ENCODE measurements at places on chromosomes 5 and 9.

GRCh38 chr9:93082841-93083411, 13.1 kb upstream of the CARD19 start:
- no peak for DNase-seq

GRCh38 chr9:77427256-77427927, 220.7 kb downstream of the GNA14 start:
- DNase-seq: no peak

- DNase-seq: no peak
These were observed 67.6 kb downstream of the MTX3 start for GRCh38 chr5:79923431-79923830.

- DNase-seq: no peak
These were observed 3.0 kb upstream of the TUBB4B start for GRCh38 chr9:137237759-137238726.

DNA sequence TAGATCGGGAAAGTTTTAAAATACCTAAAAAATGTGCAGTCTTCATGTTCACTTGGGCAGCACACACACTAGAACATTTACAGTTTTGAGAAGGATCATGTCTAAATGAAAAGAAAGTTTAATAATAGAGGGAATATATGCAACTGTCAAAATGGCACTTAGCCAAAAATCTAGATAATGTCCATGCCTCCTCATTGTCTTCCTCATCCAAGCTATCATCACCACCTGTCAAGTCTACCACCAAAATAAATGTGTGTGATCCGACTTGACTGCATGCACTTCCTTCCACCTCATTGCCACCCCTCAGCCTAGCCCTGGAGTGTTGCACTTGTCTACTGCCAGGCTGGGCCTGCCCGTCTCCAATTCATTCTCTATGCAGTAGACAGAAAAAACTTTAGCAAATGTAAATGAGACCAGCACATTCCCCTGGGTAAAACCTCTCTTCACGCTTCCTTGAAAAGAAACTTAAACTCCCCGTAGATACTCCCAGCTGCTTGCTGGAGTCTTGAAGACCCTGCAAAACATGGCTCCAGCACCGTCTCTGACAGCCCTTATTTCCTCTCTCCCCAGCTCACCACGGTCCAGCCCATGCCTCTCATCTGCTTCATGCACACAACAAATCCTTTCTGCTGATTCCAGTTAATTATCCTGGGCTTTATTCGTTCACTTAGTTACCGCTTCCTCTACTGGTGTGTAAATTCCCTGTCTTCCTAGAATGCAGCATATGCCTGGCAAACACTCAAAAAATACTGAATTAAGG, 66.9 kb downstream of the FANCC start:
- no peak for DNase-seq

GRCh38 chr9:88748566-88749261, 213.7 kb downstream of the NXNL2 start:
- no peak for DNase-seq

DNA sequence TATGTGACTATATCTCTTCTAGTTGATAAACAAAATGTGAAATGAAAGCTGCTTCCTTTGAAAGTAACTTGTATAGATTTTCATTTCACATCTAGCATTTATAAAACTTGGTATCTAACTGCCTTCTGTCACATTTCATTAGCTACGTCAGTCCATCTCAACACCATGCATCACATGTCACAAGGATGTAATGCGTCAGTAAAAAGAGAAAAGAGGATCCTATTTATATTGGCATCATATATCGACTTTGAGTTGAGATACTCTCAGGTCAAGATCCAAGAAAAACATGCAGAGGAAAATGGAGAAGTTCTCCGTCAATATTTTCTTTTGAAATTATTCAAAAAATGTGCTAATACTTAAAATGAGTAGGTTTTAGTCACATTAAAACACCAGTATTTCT, 1211.2 kb downstream of the EFNA5 start:
- no peak for DNase-seq

GRCh38 chr5:35316611-35317274, 86.5 kb upstream of the PRLR start:
- no peak for DNase-seq

DNA sequence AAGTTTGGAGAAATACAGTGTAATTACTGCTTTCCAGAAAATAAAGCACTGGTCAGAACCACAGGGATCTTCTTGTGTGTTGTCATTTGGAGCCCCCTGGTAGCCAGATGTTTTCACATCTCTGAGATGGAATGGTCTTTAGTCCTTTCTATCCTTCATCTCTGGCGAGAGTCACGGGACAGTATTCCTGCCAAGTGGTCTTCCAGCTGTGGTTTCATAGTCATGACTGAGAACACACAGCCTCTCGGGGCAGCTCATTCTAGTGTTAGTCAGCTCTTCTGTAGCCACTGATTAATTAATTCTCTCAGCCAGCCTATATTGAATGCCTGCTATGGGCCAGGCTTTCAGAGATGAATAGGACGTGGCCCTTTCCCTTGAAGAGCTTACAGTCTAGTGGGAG, 34.1 kb downstream of the HMGXB3 start:
- DNase-seq: no peak

DNA sequence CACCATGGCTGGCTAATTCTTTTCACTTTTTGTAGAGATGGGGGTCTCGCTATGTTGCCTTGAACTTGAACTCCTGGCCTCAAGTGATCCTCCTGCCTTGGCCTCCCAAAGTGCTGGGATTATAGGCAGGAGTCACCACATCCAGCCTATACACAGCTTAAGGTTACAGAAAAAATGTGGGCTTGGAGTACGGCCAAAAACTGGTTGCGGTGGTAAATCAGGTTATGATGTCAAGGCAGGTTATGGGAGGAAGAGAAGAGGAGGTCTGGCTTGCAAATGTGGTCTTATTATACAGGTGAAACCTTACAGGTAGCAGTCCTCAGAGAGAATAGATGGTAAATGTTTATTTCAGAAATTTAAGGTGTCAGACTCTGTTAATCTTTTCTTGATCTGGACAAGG, 30.7 kb upstream of the SYK start:
- no peak for DNase-seq

DNA sequence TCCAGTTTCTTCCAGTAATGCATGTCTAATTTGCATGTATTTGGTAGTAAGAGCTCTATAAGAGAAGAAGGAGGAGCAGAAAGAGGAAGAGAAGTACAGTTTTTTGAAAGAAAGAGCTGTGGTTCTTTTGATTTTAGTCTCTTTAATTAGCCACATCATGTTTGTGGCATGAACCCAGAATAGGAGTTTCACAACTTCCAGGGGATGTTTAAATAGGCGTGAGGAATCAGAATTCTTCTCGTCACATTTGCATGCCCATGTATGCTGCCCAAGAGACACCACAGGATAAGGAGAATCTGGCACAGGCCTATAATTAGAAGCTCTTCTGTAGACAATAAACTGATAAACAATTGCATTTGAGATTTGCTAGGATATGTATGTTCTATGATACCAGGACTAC, 78.7 kb downstream of the GAS1 start:
- no peak for DNase-seq

DNA sequence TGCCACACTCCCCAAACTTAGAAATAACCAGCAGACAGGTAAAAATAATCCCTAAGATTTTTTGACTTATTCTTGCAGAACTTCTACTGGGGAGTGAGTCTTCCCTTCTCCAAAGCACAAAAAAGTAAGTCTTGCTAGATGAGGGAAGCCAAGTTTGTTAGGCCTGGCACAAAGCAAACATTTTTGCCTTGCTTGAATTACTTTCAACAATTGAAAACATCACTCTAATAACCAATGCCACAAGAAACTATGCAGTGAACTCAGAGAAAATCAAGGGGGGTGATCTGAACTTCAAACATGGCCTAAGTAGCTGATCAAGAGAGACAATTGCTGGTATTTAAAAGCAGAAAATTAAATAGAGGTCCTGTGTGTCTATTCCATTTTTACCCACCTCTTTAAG, 123.6 kb upstream of the SLC1A3 start:
- no peak for DNase-seq

GRCh38 chr5:17620627-17621026, 10.4 kb downstream of the TAF11L12 start:
- no peak for DNase-seq

- DNase-seq: no peak
These were observed 70.6 kb downstream of the LRSAM1 start for GRCh38 chr9:127521919-127522304.

- DNase-seq: no peak
These were observed 97.0 kb upstream of the ZNF366 start for GRCh38 chr5:72604111-72604797.

DNA sequence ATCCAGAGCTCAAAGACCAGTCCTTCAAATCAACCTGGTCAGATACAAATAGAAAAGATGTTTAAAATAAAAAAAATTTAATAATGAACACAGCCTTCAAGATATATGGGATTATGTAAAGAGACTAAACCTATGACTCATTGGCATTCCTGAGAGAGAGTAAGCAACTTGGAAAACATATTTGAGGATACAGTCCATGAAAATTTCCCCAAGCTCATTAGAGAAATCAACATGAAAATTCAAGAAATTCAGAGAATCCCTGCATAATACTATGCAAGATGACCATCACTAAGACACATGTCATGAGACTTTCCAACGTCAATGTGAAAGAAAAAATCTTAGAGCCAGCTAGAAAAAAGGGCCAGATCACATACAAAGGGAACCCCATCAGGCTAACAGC, 512.9 kb upstream of the PTGER4 start:
- no peak for DNase-seq

GRCh38 chr9:85290019-85290418, 451.7 kb downstream of the AGTPBP1 start:
- DNase-seq: no peak
